ENCODE measurements at places on chromosomes 2 and 18.

DNA sequence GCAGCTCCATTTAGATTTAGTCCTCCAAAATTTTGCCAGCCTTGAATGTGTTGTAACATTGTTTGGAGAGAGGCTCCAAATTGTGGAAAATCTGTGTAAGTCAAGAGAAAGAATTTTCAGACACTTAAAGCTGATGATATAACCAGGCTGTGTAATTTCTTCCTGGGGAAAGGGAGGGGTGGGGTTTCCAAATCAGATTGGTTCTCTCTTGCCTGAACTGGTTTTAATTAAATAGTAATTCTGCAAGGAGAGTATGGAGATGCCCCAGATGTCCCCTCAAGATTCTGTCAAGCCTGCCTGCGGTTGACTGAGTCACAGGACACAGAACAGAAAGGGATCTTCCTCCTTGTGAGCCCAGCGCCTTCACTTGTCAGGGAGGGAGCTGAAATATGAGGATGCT, 54.5 kb downstream of the C18orf63 start:
- DNase-seq, result no peak

DNA sequence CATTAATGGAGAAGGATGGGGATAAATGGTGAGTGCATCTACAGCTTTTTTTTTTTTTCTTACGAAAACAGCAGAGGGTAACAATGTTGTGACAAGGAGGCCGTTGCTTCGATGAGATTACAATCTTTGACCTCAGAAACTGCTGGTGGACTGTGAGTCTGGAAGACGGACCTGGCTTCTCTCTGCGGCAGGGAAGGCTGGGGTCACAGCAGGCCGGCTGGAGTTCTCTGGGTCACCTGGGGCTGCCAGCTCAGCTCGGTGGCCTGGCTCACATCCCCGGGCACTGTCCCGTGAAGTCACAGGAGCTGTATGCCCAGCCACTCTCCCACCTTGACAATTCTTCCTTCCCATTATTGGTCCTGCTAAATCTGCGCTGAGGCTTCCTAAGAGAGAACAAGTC, 160.8 kb downstream of the ACKR3 start:
- no peak for DNase-seq

- no peak for DNase-seq
These were observed 879.9 kb downstream of the DCC start for GRCh38 chr18:53219853-53220252.

DNA sequence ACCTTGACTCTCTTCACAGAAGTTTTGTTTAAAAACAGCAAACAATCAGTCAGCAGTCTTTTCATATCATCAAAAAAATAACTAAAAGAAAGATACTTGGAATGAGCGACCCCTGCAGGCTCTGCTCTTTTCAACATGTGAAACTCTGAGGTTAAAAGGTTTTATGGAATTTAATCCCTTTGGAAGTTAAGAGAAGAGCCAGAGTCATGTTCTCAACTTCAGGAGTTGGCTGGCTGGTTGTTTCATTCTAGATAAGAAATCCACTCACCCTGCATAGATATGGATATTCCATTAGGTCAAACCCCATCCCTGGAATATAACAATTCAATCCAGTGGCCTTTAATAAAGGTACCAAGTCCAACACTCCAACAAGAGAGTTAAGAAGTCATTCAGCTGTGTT, 115.6 kb upstream of the RMDN2 start:
- no peak for DNase-seq

GRCh38 chr2:148253685-148254084, 232.8 kb downstream of the MBD5 start:
- DNase-seq, result no peak

DNA sequence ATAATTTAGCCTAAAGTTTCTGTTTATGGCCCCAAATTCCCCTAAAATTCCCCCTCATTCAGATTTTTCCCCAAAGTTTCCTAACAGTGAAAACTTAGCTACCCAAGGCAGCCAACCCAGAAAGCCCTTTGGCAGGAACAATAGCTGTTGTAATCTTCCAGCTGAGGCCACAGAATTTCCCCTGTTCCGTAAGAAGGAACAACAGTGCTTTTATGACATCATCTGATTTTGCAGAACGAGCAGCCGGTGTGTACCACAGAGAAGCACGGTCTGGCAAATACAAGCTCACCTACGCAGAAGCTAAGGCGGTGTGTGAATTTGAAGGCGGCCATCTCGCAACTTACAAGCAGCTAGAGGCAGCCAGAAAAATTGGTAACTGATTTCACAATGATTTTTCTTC, 6.3 kb downstream of the TNFAIP6 start:
- DNase-seq, result no peak

DNA sequence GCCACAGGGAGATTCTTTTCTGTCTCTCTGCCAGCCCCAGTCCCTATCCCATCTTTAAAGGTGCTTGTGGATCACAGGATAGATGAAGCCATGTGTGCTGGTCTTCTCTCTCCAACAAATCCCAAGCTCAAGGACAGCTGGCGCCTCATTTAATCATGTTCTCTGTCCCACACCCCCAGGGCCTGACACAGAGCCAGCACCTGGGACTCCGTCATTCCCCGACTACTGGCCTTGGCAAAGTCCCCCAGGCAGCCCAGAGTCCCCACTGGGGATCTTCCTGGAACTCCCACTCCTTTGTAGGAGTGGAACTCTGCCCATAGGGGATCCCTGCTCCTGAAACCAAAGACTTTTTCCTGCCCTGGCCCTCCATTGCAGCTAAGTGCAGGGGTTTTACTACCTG, 60.8 kb downstream of the MTHFD2 start:
- no peak for DNase-seq

DNA sequence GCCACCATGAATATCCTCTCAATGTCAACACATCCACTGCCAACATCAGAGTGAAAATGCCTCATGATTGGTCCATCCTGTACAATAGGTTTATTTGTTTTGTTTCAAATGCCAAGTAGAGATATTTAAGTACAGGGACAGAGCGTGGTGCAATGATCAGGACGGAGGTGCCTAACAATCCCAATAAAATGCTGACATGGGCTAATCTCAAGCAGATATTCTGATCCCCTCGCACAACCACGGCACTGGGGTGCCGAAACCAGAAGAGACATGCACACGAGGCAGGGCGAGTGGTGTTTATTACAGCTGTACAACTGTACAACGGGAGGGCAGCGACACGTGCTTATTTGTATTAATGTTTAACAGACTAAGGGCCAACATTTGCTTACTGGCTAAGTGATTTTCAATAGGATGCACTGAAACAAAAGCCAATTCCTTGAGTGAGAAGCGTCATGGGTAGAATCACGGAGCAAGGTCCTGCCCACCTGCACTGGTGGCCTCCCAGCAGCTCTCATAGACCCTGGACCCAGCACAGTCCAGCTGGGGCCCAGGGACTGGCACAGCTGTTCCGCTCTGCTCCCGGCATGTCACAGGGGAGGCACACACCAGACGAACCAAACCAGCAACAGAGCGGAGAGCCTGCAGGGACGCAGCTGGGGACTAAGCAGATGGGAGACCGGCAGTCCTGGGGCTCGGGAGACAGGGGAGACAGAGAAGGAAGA, 101.4 kb downstream of the HDAC4 start:
- no peak for DNase-seq

Measured in NCI-H460 (cell line).